ENCODE measurements at places on chromosomes 6 and 20.
A peak's percentile ranks its signal among the peaks of the same experiment; 100 is the strongest.

GRCh38 chr20:61902221-61902869 is 163.3 kb downstream of the TAF4 start:
- no peak for DNase-seq

- no peak for DNase-seq
These were observed 30.1 kb downstream of the SF3B5 start for GRCh38 chr6:144065213-144065660.

DNA sequence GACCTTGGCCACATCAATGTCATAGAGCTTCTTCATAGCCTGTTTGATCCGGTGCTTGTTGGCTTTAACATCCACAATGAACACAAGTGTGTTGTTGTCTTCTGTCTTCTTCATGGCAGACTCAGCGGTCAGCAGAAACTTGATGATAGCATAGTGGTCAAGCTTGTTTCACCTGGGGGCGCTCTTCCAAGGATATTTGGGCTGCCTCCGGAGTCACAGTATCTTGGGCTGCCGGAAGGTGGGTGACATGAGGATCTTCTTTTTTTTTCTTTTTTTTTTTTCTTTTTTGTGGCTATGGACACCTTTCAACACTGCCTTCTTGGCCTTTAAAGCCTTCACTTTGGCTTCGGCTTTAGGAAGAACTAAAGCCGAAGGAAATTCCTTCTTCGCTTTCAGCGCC is 244.6 kb downstream of the GJA1 start:
- DNase-seq, result no peak

- no peak for DNase-seq
These were observed 973.6 kb downstream of the EYS start for GRCh38 chr6:64733433-64733832.

GRCh38 chr6:142568857-142569597 is 267.2 kb downstream of the ADGRG6 start:
- DNase-seq, result no peak

- peak; percentile 39 for DNase-seq
These were observed 55.3 kb upstream of the FAM83D start for GRCh38 chr20:38870733-38871559.

GRCh38 chr6:88074791-88075190 is 27.1 kb downstream of the SPACA1 start:
- DNase-seq, result no peak

GRCh38 chr6:99331531-99331930 is 17.9 kb downstream of the FAXC start:
- no peak for DNase-seq

DNA sequence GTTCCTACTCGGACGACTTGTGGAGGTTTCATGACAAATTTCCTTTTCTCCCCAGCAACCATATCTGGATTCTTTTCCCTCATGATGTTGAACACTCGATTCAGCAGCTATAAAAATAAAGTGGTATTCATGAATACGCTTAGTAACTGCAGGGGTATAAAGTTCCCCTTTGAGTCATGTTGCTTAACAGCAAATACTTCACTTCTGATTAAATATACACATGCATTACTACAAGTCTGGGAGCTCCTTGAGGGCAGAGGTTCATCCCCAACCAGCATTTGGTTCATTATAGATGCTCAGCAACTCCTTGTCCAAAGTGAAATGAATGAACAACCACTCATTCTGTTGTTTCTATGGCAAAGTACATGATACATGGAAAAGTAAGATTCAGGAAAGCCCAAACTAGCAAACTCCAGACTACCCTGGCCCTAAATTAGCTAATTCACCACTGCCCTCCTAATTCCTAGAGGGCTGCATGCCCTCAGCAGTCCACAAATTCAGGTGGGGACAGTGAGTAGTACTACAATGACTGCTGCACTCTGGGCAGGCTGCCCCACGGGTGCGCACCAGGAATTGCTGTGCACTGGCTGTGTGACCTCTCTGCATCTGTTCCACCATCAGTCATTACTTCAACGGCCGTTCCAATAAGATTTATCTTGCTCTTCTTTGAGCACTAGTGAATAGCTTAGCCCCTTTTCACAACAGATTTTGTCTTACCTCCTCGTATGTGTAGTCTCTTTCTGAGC is 15.2 kb downstream of the EIF2S2 start:
- no peak for DNase-seq

- no peak for DNase-seq
These were observed 50.0 kb downstream of the PHF20 start for GRCh38 chr20:35821807-35822242.

- no peak for DNase-seq
These were observed 90.1 kb upstream of the AFDN start for GRCh38 chr6:167736486-167737204.

GRCh38 chr6:4973982-4974745 is 29.7 kb downstream of the RPP40 start:
- DNase-seq, result peak; percentile 40

DNA sequence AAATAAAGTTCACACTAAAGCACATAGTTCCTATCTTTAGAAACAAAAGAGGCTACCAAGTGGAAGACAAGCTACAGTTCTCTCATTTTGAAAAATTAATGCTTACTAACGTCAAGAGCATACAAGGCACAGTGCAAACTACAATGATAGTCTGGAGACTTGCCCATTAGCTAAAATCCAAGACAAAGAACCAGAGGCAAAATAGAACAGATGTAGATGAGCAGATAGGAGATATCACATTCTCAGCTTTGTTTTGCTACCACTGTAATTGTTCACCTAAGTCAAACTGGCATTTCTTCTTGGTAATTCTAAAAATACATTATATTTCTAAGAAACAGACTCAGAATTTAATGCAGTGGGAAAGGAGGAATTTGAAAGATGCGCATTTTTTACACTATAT is 5.2 kb downstream of the TMEM30A start:
- DNase-seq, result no peak

DNA sequence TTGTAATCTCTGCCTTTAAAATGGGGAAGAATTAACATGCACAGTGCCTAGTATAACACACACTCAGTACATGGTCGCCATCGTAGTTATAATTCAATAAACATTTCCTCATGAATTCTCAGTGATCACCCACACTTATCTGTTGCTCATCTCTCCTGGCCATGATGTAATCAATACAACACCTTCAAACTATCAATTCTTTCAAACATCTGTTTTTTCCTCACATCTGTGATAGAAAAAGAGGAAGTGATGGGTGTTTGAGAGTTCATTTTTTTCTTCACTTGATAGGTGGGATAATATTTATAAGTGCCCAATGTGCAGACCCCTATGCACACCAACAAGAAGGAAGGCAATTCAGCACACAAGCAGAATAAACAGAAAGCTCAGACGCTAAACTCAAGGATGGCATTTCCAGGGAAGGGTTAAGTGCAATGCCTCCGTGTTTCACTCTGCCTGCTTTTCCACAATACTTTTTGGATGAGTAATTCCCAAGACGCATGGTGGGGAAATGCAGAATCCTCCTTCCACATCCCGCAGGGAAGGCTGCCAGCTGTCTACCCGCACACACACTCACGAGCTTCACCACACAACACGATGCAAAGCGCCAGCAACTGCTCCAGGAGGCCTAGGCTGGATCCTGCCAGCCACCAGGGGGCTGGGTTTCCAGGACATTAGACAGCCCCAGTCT is 100.3 kb downstream of the GMPR start:
- peak; percentile 93 for DNase-seq

DNA sequence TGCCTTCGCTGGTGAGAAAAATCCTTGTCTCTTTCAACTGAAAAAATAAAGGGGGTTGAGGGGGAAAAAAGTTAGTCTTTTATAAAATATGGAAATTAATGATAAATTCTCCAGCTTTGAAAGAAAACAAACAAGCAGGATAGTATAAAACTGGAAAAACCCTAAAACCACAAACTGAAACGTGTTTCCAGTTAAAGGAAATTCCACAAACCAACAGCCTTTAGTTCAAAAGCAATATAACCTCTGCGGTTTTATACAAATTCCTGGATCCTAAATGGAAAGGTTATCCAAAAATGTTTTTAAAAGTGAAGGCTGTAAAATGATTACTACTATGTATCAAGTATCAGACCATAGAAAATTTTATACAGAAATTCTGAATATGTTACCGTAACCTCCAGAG is 55.6 kb downstream of the BMP5 start:
- DNase-seq, result no peak

DNA sequence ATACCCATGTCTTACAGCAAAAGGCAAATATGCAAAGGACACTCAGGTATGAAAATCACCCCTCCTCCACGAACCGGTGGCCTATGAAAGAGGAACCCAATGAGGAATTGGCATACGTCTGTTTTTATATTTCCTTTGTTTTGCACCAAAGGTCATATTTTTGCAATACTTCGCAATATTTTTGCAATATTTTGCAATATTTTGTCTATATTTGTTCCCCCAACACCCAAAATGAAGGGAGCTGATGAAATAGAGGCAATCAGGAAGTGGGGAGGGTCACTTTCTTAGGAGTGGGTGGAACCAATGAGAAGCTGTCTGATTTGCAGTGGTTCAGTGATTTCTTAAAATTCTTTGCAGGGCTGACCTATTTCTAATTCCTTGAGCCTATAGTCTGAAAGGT is 296.8 kb upstream of the TSHZ2 start:
- no peak for DNase-seq

GRCh38 chr6:167338541-167339117 is 13.7 kb downstream of the TTLL2 start:
- DNase-seq, result no peak

DNA sequence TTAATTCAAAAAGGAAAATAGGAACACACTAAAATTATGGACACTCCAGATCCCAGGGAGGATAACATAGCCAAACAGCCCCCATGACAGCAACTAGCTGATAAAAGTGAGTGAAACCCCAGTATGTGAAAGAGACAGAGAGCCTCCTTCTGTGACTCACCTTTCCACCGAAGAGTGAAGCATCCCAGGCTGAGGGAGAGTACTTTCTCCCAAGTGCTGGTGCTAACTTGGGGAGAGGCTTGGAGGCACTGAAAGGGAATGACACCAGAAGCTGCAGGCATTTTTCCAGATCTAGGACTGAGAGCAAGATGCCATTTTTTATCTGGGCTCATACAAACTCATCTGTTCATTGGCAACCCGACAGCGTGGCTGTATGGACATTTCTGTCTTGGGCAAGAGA is 339.8 kb downstream of the HTR1B start:
- DNase-seq, result no peak
